ENCODE measurements at places on chromosomes 16 and 17. TPM values are rescaled to one million over a fixed set of nuclear protein-coding genes. Genes with fewer than 3 reads are reported as not detected.

GRCh38 chr16:19753815-19754643, 36.0 kb downstream of the IQCK start:
- DNase-seq = peak; percentile 80

GRCh38 chr17:83014297-83014696, 65.1 kb upstream of the METRNL start:
- DNase-seq = no peak

DNA sequence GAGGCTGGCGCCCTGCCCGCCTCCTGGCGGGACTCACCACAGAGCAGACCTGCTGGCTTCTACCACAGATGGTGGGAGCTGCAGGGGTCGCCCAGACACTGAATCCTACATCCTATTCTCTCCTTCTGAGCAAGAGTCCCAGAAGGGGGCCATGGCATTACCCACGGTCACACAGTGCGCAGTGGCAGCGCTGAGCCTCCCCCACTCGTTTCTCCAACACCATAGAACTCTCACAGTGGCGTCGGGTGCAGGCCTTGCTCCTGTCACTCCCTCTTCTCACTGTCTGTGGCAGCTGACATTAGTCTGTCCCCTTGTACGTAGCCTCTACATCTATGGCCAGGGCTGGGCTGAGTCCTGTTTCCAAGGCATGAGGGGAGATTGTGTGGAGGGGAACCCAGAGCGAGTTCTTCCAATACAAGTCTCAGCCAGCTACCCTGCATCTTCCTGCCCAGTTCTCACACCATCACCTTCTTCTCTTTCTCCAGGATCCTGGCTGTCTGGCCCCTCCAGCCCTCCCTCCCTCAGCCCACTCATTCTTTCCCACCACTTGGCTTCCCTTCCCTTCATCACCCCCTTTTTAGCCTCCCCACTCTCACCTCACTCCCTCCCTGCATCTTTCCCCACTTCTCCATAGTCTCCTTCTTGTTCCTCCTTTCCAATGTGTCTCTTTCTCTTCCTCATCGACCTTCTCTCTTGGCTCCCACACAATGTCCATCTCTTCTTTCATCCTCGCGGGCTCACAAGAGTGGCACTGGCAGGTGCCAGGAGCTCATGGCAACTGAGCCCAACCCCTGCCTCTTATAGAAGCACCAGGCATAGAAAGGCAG, 5.9 kb downstream of the UBTF start:
- no peak for DNase-seq

DNA sequence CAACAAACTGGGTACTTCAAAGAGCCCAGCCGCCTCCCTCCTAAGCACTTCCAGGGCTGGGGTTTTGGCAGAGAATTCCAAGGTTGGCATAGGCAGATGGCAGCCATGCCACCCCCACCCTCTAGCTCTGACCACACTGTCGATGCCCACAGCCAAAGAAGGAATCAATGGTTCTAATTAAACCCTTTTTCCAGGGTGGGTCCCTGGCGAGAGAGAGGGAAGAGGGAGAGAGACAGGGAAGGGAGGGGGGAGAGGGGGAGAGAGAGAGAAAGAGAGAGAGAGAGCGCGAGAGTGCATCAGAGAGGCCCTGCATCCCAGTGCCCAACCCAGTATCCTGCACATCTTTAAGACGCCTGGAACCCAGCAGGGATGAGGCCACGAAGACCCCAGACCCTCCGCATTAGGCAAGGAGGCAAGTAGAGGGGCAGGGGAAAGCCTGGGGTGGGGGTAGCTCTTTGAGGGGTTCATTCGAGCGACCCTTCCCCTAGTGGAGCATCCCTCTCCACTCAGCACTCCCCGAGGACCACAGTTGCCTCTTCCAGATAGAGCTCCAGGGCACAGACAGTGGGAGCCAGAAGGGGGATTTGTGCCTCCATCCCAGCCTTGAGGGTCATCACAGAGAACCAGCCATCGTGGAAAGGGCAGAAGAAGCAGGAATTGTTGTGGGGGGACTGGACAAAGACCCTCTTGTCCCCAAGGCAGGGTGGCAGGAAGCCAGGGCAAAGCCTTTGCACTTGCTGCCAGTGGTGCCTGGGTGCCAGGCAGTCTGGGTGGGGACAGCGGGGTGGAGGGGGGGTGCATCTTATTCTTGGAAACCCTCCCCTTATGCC, 2.6 kb downstream of the SRCIN1 start:
- DNase-seq = no peak

GRCh38 chr17:45155483-45155882, 6.2 kb upstream of the HEXIM2 start:
- DNase-seq = no peak

DNA sequence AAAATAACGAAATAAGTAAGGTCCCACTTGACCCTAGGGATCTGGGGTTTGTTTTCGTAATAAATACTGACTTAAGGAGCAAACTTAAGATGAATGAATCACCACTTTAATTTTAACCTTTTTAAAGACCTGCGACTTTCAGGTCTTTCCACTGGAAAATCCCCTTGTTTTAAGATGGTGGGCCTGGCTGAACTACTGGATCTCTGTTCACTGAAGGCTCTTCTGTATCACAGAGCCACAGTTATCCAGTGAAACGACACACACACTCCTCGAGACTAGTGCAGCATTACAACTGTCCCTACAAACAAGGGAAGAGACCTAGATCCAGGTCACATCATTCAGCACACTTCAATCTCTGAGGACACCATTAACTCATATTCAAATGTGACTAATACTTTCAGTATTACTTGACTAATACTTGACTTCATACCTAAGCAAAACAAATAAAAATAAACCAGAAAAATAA, 299.0 kb downstream of the CEP112 start:
- DNase-seq = no peak

DNA sequence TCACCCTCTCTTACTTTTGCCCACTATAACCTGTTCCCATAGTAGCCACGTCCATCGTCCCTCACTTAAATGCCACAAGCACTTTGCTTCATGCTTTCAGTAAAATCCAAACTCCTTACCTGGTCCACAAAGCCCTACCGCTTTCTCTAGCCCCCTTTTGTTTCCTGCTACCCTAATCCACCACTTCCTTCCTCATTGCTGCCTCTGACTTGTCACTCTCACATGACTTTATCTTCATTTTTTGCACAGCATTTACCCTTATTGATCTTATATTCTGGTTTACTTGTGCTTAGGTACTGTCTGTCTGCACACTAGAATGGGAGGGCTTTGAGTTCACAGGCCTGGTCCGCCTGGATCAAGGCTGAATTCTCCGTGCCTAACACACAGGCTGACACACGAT, 340.0 kb downstream of the XYLT1 start:
- no peak for DNase-seq

The MYH11 gene
- total RNA-seq = not detected

The CIITA gene
- not detected for total RNA-seq

The CYLD gene
- total RNA-seq = 76.8 TPM

The PYCARD gene
- total RNA-seq = not detected

The ACSM3 gene
- 1.00 TPM for total RNA-seq

The ACTG1 gene
- 5,134 TPM for total RNA-seq

The CDK3 gene
- 5.7 TPM for total RNA-seq
